ENCODE measurements at places on chromosomes 3 and 15. TPM values are rescaled to one million over a fixed set of nuclear protein-coding genes. Genes with fewer than 3 reads are reported as not detected.

- DNase-seq, result no peak
Measured at GRCh38 chr3:50609071-50609762, 2.4 kb downstream of the CISH start.

GRCh38 chr3:61828880-61829721, 267.7 kb downstream of the PTPRG start:
- no peak for DNase-seq

DNA sequence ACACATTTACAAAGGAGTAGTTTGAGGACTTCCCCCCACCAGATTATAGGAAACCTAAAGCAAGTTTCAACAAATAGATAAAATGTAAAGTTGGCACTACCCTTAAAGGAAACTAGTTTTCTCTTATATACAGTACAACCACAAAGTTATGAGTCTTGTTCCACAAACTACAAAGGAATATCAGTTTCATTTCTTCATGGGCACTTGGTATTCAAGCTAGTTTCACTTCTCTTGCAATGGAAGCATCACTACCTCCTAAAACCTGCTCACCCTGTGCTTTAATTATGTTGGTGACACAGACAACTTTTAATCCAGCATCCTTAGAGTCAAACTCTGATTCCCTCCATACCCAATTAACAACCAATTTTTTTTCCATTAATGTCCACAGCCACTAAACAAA, 707.0 kb downstream of the ROBO2 start:
- DNase-seq, result no peak

Gene CIDEC
- not detected for polyA plus RNA-seq

Gene POTEB2
- polyA plus RNA-seq, result not detected

Gene ADAMTS17
- 0.03 TPM for polyA plus RNA-seq
